ENCODE measurements at places on chromosomes 16 and 17.

DNA sequence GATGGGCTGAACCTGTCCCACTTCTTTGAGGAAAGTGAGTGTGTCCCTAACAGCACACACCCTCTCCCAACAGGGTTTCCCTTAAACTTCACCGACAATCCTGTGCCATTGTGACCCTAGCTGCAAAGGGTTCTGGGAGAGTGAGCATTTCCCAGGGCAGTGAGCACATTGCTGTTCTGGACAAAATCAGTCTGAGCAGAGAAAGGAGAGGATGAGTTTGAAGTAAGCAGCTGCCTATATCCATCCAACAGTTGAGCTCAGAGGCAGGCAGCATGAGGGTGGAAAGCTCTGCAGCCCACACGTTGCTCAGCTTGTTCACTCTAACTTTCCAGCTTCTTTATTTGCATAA is 296.5 kb upstream of the MAF start:
- no peak for DNase-seq

GRCh38 chr17:68777243-68777855 is 176.2 kb upstream of the FAM20A start:
- no peak for DNase-seq

- DNase-seq = no peak
Observed at GRCh38 chr16:10675861-10676260, 18.9 kb downstream of the TEKT5 start.

- no peak for DNase-seq
Observed at GRCh38 chr17:68906638-68907037, 48.6 kb downstream of the ABCA8 start.

- peak; percentile 34 for DNase-seq
Observed at GRCh38 chr17:42744283-42744805, 496 bp downstream of the EZH1 start.

GRCh38 chr17:74544991-74545842 is 698 bp downstream of the CD300C start:
- no peak for DNase-seq

DNA sequence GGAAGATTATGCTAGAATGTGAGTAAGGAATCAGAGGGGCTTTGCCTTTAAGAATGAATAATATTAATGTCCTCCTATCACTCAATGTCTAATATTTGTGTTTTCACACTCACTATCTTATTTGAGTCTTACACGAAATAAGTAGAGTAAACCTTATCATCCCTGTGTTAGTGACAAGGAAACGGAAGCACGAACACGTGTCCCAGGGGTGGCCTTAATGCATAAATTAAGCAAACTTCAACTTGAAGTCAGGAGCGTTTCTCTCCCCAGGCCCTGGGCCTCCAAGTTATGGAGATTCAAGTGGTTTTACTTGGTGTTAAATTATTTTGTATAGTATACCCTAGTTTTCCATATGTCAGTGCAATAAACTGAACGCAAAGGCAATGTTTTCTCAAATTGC is 96.0 kb downstream of the WDR59 start:
- no peak for DNase-seq

DNA sequence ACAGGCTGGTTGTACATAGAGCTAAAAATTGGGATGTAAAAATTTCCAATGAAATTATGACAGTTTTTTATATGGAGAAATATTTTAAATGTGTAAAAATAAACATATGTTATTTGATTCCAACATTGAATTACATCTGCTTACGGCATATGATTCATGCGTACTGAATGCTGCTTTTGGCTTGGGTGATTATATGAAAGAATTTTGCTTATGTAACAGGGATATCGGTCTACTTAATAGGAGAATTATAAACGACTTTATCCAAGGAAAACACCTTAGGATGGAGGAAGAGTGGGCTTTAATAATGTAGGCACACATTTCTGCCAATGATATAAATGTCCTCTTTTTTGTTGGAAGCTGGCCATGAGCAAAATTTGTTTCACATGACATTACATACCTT is 197.3 kb upstream of the GOT2 start:
- DNase-seq = no peak

- DNase-seq = no peak
Observed at GRCh38 chr17:6713130-6713917, at the start of gene SLC13A5. Gene SLC13A5, minus strand, starts transcription at chr17:6713369. Its CDS starts 36 bp downstream, at chr17:6713333.

- no peak for DNase-seq
Observed at GRCh38 chr17:47117386-47117785, 71.7 kb downstream of the CDC27 start.

GRCh38 chr17:39599665-39600231 is 8.0 kb downstream of the NEUROD2 start:
- no peak for DNase-seq

- no peak for DNase-seq
Observed at GRCh38 chr17:50426814-50427787, 1.1 kb downstream of the ACSF2 start.

GRCh38 chr17:39701012-39701783 is 1.3 kb downstream of the ERBB2 start:
- DNase-seq = no peak

GRCh38 chr17:57861790-57862693 is 12.2 kb upstream of the MRPS23 start:
- DNase-seq = no peak

DNA sequence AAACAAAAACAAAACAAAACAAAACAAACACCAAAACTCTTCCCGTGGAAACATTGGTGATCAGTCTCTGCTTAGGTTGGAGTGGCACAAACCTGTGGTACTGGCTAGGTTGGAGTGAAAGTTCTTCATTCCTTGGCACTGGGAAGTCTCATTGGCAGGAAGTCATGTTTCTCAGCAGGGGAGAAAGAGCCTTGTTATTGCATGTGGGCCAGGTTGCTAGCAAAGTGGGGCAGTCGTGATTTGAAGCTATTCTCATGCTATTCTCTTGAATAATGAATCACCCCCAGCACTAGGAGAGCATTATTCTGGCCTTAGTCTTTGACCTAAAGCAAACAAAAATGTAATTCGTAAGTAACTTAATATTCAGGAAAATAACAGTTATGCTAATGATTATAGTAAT is 24.3 kb upstream of the B4GALNT2 start:
- DNase-seq = no peak

DNA sequence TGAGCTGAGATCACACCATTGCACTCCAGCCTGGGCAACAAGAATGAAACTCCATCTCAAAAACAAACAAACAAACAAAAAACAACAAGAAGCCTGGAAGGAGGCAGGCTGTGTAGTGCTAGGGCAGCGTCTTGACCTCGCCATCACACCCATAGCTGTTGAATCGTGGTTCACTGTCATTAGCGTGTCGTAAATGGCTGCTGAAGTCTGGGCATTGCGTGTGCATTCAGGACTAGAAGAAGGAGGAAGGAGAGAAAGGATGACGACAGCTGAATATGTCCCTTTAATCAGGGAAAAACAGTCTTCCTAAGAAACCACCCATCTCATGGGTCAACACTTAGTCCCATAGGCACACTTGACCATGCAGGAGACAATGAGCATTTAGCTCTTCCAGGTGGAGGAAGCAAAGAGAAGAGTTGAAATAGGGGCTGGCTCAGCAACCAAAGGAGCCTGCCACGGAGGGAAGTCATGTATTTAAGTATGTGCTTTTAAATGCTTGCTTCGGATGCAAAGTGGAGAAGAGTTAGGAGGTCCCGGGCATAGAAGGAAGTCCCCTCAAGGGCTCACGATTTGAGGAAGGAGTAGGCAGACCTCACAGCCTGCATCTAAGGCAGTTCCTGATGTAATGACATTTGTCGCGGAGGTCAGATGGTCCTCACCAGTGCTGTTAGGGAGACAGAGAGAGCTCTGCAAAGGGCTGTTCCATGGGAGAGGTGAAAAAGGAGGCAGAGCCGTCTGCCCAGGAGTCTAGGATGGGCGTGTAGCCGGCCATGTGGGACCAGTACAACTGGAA is 8.8 kb downstream of the PRSS22 start:
- DNase-seq = no peak

GRCh38 chr17:2101448-2102257 is 46.8 kb downstream of the HIC1 start:
- DNase-seq = no peak

DNA sequence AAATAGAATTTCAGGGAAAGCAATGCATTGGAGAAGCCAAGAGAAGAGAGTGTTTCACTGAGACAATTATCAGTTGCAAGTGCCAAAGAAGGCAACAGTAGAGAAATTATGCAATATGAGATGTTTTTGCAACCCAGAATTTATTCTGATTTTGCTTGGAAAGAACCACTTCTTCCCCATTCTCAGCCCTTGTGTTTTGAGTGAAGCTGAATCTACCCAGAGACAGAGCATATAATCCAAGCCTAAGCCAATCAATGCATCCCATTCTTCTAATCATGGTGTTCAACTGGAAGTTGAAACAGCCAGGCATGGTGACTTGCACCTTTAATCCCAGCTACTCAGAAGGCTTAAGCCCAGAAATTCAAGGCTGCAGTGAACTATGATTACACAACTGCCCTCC is 6.9 kb upstream of the SCNN1G start:
- DNase-seq = no peak

DNA sequence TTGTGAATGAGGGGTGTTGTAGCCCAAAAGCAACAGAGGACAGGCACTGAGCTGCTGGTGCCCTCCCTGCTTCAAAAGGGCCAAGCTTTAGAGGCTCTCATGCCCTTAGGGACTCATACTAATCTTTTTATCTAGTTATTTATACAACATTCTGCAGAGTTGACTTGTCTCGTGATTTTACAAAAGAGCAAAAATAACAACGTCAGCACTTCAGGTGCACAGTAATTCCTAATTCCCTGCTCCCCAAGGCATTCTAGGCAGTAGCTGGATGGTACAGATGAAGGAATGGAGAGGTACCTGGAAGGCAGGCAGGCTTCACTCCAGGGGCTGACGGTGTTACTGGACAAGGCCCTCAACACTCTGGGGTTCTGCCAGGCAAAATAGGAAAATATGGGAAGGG is 406.7 kb upstream of the CCL2 start:
- no peak for DNase-seq

GRCh38 chr17:80146121-80147034 is 550 bp downstream of the EIF4A3 start:
- DNase-seq = peak; percentile 3

DNA sequence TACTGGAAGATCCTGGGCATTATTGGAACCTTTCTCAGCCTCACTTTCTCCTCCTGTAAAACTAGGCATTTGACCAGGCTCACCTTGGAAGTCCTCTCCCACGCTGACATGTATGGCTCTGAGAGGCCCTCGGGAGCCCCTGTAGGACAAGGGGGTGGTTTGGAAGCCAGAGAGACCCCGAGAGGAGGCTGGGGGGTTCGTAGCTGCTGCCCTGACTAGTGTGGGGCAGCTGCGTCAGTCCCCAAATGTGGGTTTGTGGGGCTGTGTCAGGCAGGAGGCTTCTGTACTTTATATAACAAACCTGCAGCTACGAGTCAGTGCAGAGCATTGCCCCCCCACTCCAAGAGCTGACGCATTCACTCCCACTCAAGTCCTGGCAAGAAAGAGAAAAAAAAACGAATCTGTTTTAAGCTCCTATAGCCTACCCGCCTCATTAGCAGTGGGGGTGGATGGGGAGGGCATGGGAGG is 1.8 kb downstream of the CX3CL1 start:
- DNase-seq = no peak

DNA sequence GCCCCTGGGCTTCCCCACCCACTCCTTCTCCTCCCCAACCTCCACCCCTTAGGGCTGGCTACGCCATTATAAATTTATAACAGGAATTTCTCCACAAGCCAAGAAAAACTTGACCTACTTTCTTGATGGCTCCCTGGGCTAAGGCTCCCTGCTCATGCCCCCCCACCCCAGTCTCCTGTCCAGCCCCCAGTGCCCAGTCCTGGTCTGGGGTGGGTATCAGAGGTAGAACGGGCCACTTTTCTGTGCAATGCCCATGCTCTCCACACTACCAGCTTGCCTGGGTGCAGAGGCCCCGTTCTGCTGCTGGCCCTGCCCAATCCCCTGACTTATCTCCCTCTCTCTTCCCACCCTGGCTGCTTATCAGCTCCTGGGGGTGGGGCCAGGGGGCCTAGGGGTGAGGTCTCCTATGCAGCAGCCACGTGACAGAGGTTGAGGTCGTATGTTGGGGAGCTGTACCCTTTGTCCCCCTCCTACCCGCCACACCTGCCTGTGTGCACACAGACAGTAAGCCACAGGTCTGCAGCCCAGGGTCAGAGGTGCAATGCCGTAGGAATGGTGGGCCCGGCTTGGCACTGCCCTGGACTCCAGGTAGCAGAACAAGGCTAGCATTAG is 10.1 kb downstream of the THRA start:
- DNase-seq = no peak

DNA sequence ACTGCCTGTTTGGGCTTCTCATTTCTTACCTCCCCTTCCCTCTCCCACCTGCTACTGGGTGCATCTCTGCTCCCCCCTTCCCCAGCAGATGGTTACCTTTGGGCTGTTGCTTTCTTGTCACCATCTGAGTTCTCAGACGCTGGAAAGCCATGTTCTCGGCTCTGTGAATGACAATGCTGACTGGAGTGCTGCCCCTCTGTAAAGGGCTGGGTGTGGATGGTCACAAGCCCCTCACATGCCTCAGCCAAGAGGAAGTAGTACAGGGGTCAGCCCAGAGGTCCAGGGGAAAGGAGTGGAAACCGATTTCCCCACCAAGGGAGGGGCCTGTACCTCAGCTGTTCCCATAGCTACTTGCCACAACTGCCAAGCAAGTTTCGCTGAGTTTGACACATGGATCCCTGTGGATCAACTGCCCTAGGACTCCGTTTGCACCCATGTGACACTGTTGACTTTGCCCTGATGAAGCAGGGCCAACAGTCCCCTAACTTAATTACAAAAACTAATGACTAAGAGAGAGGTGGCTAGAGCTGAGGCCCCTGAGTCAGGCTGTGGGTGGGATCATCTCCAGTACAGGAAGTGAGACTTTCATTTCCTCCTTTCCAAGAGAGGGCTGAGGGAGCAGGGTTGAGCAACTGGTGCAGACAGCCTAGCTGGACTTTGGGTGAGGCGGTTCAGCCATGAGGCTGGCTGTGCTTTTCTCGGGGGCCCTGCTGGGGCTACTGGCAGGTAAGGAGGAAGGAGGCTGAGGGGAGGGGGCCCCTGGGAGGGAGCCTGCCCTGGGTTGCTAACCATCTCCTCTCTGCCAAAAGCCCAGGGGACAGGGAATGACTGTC is at the start of gene CD68:
Gene CD68 (plus strand): TSS at position 638 of the 833 bp plus-strand sequence. CDS start 40 bp downstream, at position 678.
- DNase-seq = peak; percentile 50

GRCh38 chr17:38746849-38747462 is 1.2 kb downstream of the PCGF2 start:
- no peak for DNase-seq

- DNase-seq = no peak
Observed at GRCh38 chr16:89475144-89475543, 15.2 kb downstream of the ANKRD11 start.

DNA sequence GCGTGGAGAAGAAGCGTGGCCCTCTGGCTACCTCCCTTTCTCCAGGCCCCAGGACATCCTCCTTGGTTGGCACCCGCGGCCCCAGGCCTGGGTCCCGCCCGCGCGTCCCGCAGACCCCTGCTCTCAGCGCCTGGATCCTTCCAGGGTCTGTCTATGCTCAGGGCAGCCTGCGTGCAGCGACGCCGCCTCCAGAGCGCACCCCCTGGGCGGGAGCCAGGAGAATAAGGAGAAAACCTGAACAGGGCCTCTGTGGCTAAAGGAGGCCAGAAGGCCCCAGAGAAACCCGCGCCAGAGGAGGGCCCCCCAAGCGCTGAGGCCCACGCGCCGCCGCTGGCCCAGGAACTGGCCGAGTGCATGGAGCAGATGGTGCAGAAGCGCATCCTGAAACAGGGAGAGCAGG is 40.4 kb upstream of the DNAJA2 start:
- DNase-seq = no peak

GRCh38 chr16:65598621-65599020 is 476.8 kb upstream of the CDH11 start:
- no peak for DNase-seq
